ENCODE measurements at places on chromosomes 7 and 10.
A peak's percentile ranks its signal among the peaks of the same experiment; 100 is the strongest.

DNA sequence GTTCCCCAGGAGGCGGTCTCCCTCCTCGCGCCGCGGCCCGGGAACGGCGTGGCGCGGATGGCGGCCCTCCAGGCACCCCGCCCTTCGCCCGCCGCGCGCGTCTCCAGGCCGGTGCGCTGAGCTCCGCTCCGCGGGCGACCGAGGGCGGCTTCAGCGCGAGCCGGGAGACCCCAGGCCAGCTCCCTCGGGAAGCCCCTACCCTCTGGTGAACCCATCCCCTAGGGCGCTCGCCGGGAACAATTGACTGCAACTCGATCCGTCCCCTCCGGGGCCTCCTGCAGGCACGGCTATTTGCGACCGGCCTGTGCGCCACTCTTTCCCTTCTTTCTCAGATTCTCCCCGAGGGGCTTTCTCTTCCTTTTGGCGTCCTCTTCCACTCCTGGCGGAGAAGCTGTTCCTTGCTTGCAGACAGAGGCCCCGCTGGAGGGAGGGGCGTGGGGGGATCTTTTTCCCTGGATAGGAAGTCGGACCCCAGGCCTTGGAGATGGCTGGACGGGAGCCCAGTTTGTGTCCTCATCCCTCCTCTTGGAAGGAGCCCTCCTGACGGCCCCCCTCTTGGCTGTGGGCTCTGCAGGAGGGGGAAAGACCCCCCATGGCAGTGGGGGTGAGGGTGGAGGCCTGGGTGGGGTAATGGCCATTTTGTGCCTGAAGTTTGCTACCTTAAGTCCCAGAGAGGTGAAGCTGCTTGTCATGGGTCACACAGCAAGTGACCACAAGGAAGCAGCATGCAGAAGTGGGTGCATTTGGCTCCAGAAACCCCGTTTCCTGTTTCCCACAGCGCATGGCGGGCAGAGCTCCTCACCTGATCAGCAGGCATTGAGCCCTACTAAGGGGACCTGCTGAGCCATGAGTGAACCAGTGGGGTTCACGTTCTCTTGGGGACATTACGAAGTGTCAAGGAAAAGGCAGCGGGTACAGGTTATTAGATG is 171.2 kb upstream of the TNRC18 start:
- DNase-seq, result no peak

DNA sequence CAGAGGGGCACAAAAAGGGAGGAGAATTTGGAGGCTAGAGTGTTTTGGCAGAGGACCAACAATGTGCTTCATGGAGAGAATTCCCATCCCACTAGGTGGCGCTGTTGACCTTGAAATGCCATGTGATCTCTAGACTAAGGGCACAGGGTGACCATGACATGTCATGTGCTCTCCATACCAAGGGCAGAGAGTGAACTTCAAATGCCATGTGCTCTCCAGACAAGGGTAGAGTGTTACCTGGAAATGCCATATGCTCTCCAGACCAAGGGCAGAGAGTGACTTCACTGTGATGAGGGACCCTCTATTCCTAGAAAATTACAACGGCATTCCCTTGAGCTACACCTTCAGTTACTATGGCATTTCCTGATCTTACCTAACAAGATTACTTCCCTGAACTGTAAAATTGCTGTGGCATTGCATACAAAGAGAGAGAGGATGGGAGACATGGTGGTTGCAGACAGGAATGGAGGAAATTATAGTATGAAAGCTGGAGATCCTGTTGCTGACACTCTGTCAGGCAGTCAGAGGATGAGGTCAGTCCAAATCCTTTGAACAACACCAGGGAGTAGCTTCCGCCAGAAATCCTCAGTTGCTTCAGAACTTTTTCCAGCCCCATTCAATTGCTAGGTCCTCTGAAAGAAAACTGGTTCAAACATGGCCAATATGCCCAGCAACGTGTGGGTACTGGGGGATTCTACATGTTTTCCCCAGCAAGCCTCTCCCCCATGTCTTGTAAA is 60.9 kb upstream of the ACSM6 start:
- DNase-seq, result peak; percentile 22

GRCh38 chr10:52226197-52226847 is 87.8 kb upstream of the DKK1 start:
- DNase-seq, result no peak

DNA sequence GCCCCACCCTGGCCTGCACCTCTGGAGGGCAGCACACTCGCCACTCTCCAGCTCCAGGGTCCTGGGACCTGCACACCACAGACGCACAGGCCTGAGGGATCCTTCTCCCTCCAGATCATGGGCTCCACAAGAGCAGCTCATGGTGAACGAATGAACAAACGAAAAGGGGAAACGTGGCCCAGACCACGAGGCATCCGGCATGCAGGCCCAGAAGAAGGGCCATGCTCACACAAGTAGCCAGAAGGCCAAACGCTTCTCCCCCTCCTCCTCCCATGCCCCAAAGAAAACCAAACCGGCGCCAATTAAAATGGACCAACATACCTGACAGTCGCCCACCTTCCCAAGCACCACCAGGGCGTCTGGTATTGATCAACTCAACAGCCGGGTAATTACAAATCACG is 30.4 kb downstream of the MAD1L1 start:
- no peak for DNase-seq

DNA sequence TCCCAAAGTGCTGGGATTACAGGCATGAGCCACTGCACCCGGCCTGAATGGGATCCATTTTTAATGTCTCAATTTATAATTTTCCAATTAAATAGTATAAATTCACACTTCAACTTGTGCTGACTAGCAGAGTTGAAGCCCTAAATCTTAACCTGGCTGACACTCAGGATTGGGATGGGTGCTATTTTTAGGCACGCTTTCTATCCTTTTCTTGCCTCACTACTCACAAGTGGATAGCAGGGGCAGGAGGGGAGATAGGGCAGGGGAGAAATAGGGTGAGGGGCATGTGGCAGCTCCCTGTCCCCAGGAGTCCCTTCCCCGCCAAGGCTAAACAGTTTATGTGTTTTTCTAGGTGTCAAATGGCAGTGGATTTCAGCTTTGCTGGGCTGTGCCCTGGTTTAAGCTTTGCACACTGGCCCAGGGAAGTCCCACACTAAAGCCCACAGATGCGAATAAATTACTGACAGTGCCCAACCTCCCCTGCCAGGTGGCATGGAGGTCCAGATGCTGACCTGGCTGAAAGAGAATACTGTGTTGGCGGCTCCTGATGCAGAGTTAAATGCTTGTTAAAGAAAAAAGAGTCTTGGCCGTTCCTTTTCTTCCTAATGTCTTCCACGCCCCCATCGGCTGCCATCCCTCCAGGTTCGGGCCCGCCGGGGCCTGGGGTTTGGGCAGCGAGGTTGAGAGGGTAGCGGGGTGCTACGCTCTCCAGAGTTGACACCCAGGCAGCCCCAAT is 36.2 kb upstream of the EFCAB10 start:
- no peak for DNase-seq

DNA sequence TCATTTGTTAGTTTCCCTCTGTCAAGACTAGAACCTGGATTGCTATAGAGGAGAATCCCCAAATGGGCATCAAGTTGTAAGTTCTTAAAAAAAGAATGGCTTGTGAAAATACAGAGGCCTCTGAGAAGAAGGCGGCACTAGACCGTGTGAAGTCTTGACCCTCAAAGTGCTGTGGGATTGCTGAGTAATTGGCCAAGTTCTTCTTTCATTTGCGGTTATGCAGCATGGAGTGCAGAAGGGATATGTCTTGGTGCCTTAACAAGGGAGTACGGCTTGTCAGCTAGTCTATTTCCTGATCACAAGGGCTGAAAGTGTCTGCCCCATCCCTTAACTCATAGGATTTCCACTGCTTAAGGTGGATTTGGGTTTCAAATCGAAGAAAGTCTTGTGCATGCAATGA is 81.2 kb downstream of the MKX start:
- DNase-seq, result no peak

GRCh38 chr7:130689683-130690082 is 3.3 kb upstream of the TSGA13 start:
- no peak for DNase-seq

- DNase-seq, result no peak
These were observed 237.5 kb upstream of the HGF start for GRCh38 chr7:82007315-82007714.

DNA sequence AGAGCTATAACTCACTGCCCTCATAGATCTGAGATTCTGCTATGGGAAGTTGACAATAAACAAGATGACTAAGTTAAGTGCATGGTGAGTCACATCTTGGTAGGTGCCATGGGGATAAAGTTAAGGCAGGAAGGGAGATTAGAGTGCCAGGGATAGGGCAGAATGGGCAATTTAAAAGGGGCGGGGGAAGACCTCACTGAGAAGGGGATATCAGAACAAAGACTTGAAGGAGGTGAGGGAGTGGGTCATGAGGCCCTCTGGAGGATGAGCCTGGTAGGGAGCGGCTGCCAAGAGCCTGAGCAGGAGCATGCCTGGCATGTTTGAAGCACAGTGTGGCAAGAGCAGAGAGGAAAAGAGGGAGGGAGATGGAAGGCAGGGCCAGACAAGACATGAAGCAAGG is 34.8 kb upstream of the INMT start:
- DNase-seq, result no peak

DNA sequence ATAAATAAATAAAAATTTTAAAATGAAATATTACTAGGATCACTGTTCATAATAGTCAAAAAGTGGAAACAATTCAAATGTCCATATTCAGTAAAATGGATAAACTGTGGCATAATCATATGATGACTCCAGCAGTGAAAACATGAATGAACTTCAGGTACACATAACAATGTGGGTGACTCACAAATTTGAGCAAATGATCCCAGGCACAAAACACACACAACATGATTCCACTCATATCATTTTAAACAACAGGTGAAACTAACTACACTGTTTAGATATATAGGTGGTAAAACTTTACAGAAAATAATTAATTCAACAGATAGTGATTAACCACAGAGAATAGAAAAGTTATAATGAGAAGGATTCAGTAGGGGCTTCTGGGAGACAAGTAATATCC is 14.7 kb upstream of the SAMD8 start:
- DNase-seq, result no peak

DNA sequence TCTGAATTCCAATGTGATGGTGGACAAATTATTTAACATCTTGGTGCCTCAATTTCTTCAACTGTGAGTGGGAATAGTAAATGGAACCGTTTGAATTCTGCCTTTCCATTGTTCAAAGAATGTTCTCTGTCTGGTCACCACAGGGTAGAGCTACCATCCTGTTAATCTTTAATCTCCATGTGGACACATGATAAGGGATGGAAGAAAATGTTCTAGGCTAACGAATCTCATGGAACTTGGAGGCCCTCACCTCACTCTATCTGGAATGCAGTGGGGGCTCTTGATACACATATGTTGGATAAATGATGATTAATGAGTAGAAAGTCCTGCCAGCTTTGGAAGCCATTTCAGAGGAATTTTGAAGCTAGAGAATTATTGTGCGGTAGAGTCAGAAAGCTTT is 118.5 kb upstream of the HABP2 start:
- DNase-seq, result no peak

- DNase-seq, result no peak
These were observed 1.8 kb downstream of the CHST12 start for GRCh38 chr7:2405201-2405600.

GRCh38 chr10:64037071-64037661 is 516.0 kb downstream of the REEP3 start:
- no peak for DNase-seq

- no peak for DNase-seq
These were observed 3.8 kb downstream of the RARRES2 start for GRCh38 chr7:150337659-150338081.

GRCh38 chr7:123998921-123999320 is 33.9 kb downstream of the TMEM229A start:
- DNase-seq, result no peak

- no peak for DNase-seq
These were observed 114.3 kb downstream of the LRRN3 start for GRCh38 chr7:111205251-111205650.

GRCh38 chr10:117533507-117534281 is 8.9 kb upstream of the EMX2 start:
- DNase-seq, result no peak

GRCh38 chr7:87858417-87859100 is 17.6 kb downstream of the SLC25A40 start:
- DNase-seq, result no peak

DNA sequence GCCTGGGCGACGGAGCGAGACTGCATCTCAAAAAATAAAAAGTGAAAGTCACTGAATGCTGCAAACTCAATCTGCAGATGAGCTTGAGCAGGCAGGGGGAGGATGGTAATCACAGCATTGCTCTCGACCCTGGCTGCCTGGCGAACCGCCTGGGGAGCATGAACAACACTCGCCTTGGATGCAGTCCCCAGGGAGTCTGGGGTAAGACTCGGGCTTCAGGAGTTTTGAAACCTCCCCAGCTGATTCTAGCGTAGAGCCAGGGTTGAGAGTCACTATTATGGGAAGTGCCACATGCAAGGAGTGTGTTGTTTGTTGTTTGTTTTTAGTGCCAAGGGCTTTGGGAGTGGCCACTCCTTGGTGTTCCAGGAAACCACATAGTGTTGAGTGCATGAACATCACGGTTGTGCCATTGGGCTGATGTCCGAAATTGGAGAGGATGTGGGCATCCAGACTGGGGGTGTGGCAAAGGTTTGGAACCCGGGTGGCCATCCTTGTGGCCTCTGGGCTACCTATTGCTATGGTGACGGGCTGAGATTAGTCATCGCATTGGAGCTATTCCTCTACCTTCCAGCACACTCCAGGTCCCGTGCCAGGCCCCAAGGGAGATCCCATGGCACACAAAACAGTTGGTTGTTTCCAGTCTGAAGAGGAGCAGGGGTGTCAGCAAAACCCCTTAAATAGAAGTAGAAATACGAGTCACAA is 92.6 kb downstream of the RGS10 start:
- DNase-seq, result no peak

GRCh38 chr7:128894101-128894440 is 16.4 kb downstream of the KCP start:
- no peak for DNase-seq

- no peak for DNase-seq
These were observed 4.9 kb upstream of the SRRM3 start for GRCh38 chr7:76196786-76197185.

DNA sequence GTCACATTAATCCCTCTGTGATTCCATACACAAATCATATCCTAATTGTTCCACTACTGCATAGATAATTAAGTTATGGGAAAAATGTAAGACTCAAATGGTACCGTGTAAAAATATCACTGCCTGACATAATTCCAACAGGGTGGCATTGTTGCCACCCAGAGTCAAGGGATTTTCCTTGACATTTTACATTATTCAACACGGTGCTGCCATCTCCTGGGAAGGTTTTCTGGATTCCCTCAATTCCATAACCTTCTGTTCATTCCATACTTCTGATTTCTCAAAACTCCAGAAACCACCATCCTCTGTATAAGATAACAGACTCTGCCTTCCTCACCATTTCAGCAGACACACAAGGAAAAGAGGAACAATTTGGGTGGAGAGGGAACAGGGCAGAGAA is 495.9 kb downstream of the XPNPEP1 start:
- DNase-seq, result no peak

GRCh38 chr10:28254290-28254985 is 48.4 kb downstream of the MPP7 start:
- no peak for DNase-seq

GRCh38 chr7:121931149-121931902 is 58.4 kb downstream of the PTPRZ1 start:
- no peak for DNase-seq
